ENCODE measurements at places on chromosomes 5 and 9. TPM values are rescaled to one million over a fixed set of nuclear protein-coding genes. Genes with fewer than 3 reads are reported as not detected.

DNA sequence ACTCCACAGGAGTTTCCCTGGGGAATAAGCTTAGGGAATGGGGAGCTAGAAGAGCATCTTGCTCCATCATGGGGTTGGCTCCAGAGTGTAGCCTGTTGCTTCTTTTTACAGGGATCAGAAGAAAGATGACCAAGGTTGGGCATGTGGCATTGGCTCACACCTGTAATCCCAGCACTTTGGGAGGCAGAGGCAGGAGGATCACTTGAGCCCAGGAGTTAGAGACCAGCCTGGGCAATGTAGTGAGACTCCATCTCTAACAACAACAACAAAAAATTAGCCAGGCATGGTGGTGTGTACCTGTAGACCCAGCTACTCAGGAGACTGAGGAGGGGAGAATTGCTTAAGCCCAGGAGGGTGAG lies 18.4 kb downstream of the NUDT2 start:
- no peak for DNase-seq
- no peak overlapping the region for H3K27ac ChIP-seq
- no peaks in the 10 kb centered on the region for H3K27me3 ChIP-seq
- H3K36me3 ChIP-seq = no peaks in the 10 kb centered on the region

DNA sequence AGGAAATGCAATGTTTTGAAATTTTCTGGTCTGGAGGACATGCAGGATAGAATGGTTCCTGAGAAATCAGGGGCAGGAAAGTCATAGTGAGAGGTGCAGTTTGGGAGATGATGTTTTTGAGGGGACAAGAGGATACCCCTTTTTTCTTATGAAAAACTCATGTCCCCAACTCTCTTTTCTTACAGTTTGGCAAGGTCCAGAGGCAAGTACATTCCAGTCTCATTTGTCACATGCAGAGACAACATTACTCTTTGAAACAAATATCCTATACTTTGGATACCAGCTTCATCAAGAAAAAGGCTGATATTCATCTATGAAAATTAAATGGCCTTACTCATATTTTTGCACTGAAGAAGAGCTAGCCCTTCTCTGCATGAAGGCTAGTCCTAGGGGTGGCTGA lies 48.2 kb downstream of the EQTN start:
- H3K4me1 ChIP-seq = no peaks in the 10 kb centered on the region
- no peaks in the 10 kb centered on the region for H3K27me3 ChIP-seq
- no peak for DNase-seq

Gene GZMA
- total RNA-seq = not detected

DNA sequence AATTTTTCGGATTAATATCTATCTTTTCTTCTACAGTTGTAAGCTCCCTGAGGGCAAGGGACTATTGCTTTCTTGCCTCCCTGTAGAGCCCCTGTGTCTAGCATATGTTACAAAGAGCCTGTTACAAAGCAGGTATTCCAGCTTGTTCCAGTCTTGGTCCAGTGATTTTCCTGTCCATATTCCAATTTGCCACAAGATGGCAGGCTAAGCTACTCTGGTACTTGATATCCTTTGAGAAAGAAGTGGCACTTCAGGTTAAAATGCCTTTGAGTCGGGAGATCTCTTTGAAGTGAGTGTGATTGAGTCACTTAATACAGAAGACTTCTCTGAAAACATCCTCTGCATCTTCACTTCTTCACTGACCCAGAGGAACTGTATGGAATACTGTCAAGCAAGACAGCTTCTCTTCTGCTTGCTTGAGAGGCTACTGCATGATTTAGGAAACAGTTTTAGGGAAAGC lies 24.5 kb downstream of the CAVIN4 start:
- H3K4me1 ChIP-seq = peaks cover 3% of the 10 kb centered on the region
- H3K4me3 ChIP-seq = no peak overlapping the region
- no peak overlapping the region for H3K27ac ChIP-seq
- DNase-seq = no peak
- H3K36me3 ChIP-seq = no peaks in the 10 kb centered on the region
- H3K27me3 ChIP-seq = peaks cover 2% of the 10 kb centered on the region

DNA sequence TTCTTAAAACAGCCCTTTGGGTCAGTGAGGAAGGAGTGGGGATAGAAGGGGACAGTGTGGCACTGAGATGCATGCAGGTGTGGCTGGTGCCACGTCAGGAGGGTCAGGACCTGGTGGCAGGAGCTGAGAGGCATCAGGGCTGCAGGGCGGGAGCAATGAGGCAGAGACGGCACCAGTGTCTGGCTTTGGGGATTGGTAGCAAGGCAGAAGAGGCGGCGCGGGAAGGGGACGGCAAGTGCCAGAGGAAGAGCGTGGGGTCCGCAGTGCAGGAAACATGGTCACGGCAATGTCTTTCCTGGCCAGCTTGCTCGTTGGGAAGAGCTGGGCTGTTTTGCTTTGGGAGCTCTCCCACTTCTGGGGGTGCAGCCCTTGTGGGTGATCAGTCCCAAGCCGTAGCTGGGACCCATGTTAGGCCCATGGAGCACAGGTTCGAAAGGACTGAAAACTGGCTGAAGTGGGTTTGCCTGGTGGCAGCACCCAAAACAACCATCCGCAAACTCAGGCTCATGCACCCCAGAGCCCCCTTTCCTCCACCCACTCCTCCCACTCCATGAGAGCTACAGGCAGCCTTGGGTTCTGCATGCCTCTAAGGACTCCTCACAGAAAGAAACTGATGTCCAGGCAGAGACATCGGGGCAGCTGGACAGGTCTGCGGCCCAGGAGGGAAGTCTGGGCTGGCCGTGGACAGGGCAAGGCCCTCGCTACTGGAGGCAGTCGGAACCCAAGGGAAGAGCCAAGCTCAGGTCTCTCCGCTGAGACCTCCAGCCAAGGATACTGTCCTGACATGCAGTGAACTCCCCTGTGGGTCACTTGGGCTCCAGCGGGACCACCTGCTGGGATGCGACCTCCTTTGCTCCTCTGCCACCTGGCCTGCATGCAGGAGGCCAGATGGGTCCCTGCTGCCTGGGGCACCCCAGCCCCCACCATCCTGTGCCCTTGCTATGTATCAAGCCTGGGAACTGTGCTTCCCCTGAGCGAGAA lies 104.4 kb downstream of the ZNF354C start:
- DNase-seq = no peak
- peak overlapping the region; percentile 25 for H3K4me3 ChIP-seq
- H3K27me3 ChIP-seq = peaks cover 7% of the 10 kb centered on the region
- peaks cover 9% of the 10 kb centered on the region for H3K4me1 ChIP-seq

Gene SREK1IP1
- 18.2 TPM for total RNA-seq

Gene MRPL41
- 48.9 TPM for total RNA-seq

Gene MRPS27
- total RNA-seq = 30.1 TPM

- H3K36me3 ChIP-seq = no peaks in the 10 kb centered on the region
- peak overlapping the region; percentile 72 for H3K4me3 ChIP-seq
- peaks cover 45% of the 10 kb centered on the region for H3K4me1 ChIP-seq
Observed at GRCh38 chr9:106414042-106414441, 448.9 kb upstream of the ZNF462 start.

Gene IFNA17
- not detected for total RNA-seq

Gene DMRT2
- 0.56 TPM for total RNA-seq

- peaks cover 7% of the 10 kb centered on the region for H3K27me3 ChIP-seq
- H3K4me1 ChIP-seq = peaks cover 51% of the 10 kb centered on the region
- peak overlapping the region; percentile 35 for H3K27ac ChIP-seq
- DNase-seq = no peak
- no peaks in the 10 kb centered on the region for H3K36me3 ChIP-seq
Observed at GRCh38 chr5:15695215-15695731, 195.3 kb downstream of the FBXL7 start.

Gene C9orf153
- 0.27 TPM for total RNA-seq

DNA sequence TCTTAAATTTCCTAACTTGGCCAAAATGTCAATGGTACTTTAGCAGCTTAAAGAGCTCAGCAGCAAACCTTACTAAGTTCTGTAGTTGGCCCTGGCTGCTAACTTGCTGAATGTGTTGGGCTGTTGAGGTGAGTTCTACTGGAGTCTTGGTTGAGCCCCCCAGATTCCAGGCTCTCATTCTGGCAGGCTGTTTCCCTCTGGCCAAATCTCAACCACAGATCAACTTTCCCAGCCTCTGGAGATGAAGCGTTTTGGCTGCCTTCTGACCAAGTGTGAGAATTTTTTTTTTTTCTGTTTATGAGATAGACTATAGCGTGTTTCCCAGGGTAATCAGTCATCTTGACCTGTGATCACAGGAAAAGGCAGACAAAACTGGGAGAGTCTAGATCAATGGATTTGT lies 343.7 kb downstream of the EBF1 start:
- no peaks in the 10 kb centered on the region for H3K36me3 ChIP-seq
- no peak overlapping the region for H3K27ac ChIP-seq
- DNase-seq = no peak
- H3K4me1 ChIP-seq = peaks cover 53% of the 10 kb centered on the region
- peaks cover 2% of the 10 kb centered on the region for H3K27me3 ChIP-seq

DNA sequence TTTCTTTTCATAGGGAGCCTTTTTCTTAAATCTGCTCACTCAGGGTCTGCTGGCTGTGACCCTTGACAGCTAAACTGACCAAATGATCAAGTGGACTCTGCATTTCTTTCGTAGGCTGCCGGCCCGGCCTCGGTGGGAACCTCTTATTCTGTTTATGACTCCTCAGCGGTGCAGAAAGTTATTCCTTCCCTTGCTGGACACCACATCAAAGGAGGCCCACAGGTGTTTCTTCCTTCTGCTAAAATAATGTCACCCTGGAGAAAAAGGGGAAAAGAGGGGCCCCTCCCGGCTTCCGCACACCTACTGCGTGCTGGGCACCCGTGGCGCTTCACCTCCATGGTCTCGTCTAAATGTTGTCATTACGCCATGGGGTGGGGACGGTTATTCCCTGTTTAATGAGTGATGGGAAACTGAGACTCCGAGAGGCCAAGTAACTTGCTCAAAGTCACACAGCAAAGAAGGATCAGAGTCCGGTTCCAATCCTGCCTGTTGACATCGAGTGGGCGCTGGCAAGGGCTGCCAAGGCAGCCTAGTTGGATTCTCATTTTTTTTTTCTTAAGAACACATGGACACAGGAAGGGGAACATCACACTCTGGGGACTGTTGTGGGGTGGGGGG lies 72.3 kb downstream of the CFAP77 start:
- no peak overlapping the region for H3K4me3 ChIP-seq
- DNase-seq = no peak
- peaks cover 2% of the 10 kb centered on the region for H3K27me3 ChIP-seq
- no peak overlapping the region for H3K27ac ChIP-seq
- H3K36me3 ChIP-seq = no peaks in the 10 kb centered on the region

- H3K27ac ChIP-seq = no peak overlapping the region
- H3K27me3 ChIP-seq = no peaks in the 10 kb centered on the region
- H3K4me3 ChIP-seq = no peak overlapping the region
- H3K4me1 ChIP-seq = no peaks in the 10 kb centered on the region
Observed at GRCh38 chr5:120532835-120533234, 68.7 kb downstream of the PRR16 start.

DNA sequence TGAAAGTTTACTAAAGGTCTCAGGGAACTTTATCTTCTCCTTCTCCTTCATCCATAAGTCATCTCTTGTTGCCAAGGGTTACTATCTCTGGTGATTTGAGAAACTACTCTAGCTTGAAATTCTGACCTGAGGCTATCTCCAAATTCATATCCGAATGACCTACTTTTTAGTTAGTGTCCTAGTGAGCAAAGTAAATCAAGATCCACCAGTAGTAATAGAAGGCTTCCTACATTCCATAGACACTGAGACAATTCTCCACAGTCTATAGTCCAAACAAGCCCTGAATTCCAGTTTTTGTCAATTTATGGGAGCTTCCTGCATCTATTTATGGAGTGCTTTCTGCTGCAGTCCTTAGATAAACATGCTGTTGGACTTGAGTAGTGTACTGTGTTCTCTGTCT lies 5.0 kb downstream of the IL7R start:
- no peaks in the 10 kb centered on the region for H3K27me3 ChIP-seq
- H3K4me1 ChIP-seq = no peaks in the 10 kb centered on the region
- DNase-seq = no peak
- no peak overlapping the region for H3K4me3 ChIP-seq
- H3K27ac ChIP-seq = no peak overlapping the region

- H3K4me1 ChIP-seq = no peaks in the 10 kb centered on the region
- no peaks in the 10 kb centered on the region for H3K36me3 ChIP-seq
- no peaks in the 10 kb centered on the region for H3K27me3 ChIP-seq
- no peak for DNase-seq
- no peak overlapping the region for H3K27ac ChIP-seq
Observed at GRCh38 chr5:118156181-118156580, 832.2 kb downstream of the DTWD2 start.

All from glutamatergic neuron (in vitro differentiated cells).